ENCODE measurements at places on chromosomes 2 and 18.

- no peak for DNase-seq
These were observed 122.0 kb upstream of the APCDD1 start for GRCh38 chr18:10332452-10332851.

DNA sequence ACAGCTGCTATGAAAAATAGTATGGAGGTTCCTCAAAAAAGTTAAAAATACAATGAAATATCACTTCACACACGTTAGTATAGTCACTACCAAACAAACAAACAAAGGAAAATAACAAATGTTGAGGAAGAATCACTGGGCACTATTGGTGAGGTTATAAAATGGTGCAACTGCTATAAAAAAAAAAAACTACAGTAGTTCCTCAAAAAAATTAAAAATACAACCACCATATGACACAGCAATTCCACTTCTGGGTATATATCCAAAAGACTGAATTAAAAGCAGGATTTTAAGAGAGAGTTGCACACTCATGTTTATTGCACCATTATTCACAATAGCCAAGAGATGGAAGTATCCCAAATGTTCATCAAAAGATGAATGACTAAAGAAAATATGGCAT, 80.9 kb upstream of the POU3F3 start:
- DNase-seq = no peak

- DNase-seq = no peak
These were observed 260.5 kb downstream of the C1D start for GRCh38 chr2:67802291-67802690.

GRCh38 chr2:147844697-147845410, at the start of gene ACVR2A:
TSS of gene ACVR2A (plus strand) at chr2:147845029. CDS start at chr2:147845153, 124 bp downstream.
- DNase-seq = no peak

DNA sequence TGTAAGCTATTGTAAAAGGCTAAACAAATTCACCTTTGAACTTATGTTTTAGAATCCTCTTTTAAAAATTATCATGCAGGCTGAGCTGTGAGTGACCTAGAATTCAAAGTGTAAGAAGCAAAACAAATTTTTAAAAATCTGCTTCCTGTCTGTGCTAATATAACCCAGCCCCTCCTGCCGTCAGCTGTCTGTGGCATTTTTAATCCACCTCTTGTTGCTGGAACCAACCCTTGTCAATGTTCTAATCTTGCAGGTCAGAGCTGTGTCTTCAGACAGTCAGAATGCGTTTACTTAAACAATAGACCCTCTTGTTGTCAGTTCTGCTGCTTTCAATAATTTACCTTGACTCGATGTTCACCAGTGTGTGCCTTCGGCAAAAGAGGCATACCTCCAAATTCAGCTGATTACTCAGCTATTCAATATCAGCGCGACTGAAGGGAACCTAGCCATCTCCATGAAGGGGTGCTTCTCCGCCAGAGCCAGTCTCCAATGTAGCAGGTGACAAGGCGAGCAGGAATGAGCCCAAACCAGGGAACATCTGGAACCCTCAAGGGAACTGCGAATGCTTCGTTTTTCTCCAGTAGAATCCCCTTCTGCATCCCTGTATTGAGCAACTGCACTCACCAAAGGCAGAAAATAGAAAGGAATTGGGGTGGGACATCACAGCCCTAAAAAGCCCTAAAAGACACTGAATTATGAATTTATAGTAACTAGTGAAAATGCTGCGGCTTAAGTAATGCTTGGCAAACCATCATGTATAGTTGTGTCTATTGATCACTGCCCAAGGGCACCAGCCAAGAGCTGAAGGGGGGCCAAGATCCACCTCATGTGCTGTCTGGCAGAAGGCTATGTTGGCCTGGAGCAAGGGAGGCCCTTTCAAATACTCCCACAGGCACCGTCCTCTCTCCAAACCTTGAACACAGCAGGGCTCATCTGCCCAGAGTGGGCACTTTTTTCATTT, 62.5 kb downstream of the LYPD6B start:
- no peak for DNase-seq

DNA sequence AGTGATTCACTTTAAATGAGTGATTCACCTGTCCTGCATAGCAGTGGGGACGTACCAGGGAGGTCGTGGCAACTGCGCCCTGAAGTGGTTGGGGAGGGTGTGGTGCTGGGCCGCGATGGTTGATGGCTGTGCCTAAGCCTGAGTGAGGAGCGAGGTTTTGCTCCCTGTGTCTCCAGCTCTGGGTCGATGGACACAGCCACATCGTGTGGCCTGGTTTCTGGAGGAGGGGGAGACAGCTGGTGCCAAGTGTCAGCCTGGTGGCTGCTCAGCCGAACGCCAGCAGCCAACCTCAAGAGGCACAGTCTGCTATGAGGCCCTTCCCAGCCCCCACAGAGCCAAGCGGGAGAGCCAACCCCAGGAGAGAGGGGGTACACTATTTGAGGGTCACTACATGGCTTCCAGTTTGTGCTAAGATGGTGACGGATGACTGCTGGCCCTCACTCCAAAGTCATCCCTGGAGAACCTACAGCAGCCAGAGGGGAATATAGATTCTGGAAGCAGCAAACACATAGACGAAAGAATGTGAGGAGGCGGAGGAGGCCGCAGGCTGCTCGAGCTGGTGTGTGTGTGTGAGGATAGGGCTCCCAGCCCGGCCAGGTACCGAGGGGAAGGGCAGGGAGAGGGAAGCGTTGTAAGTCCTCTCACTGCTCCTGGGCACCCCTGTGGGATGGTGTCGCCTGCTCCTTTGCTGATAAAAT, 58.6 kb upstream of the OTOF start:
- no peak for DNase-seq

GRCh38 chr2:231680992-231681852, 27.1 kb upstream of the PTMA start:
- DNase-seq = no peak

- no peak for DNase-seq
These were observed 68.4 kb upstream of the BCL11A start for GRCh38 chr2:60621688-60622429.

- DNase-seq = no peak
These were observed 309.0 kb upstream of the CDH2 start for GRCh38 chr18:28485918-28486317.

DNA sequence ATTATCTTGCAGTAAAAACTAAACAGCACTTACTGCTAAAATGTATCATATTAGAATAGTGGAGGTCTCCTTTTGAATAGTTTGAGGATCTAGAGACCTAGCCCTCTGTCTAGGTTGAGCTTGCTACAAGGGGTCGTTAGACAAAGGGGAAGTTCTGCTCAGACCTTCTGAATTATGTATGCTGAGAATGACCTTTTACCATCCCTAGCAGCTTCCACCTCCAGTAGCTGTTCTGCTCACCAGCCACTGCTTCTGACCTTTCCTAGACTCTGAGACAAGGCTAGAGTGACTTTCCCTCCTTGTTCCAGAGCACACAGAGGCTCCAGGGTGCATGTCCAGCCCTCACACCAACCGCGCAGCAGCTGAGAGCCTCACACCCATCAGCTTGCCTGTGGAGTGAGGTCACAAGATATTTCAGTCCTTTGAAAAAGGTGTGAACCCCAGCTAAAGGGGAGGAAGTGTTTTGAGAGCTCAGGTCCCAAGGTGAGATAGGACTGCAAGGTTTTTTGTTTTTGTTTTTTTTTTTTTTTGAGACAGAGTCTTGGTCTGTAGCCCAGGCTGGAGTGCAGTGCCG, 289.3 kb upstream of the TNP1 start:
- no peak for DNase-seq

GRCh38 chr18:37419315-37419714, 146.3 kb downstream of the CELF4 start:
- DNase-seq = no peak

DNA sequence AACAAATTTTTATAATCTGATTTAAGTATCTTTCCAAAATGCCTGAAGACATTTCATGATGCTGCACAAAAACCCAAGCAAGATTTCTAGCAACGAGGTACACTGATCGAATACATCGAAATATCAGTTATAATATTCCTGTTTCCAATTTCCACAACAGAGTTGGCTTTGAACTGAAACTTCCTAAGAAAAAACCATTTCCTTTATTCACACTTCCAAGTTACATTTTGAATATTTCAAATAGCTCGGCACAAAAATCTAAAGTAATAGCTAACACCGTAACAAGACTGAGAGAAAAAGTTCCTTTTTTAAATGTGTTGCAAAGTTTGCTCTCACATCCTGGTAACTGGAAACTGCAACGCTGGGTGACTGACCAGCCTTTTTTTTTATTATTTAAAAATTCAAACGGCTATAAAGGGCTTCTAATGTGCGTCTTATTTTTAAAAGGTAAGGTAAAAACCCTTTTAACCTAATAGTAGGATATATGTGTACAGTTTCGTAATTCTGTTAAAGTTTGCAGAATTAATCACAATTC, 1.7 kb downstream of the HNRNPLL start:
- no peak for DNase-seq

DNA sequence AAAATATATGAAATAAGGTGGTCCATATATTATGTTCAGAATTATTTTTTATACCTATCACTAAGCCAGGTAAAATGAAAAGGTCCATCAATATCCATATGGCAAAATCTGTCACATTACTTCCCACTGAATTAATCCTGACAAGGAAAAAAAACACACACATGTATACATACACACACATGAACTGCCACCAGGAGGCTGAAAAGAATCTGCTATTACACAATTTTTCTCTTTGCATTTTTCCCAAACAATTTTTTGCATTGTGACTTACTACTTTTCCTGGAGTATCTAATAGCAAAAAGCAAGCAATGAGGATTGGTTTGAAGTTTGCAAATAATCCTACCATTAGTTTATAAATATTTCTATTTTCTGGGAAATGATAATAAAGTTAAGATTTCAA, 128.2 kb upstream of the CD226 start:
- DNase-seq = no peak

GRCh38 chr2:147449323-147449991, 395.4 kb upstream of the ACVR2A start:
- no peak for DNase-seq

- no peak for DNase-seq
These were observed 5.7 kb downstream of the ABCB6 start for GRCh38 chr2:219213026-219213415.

DNA sequence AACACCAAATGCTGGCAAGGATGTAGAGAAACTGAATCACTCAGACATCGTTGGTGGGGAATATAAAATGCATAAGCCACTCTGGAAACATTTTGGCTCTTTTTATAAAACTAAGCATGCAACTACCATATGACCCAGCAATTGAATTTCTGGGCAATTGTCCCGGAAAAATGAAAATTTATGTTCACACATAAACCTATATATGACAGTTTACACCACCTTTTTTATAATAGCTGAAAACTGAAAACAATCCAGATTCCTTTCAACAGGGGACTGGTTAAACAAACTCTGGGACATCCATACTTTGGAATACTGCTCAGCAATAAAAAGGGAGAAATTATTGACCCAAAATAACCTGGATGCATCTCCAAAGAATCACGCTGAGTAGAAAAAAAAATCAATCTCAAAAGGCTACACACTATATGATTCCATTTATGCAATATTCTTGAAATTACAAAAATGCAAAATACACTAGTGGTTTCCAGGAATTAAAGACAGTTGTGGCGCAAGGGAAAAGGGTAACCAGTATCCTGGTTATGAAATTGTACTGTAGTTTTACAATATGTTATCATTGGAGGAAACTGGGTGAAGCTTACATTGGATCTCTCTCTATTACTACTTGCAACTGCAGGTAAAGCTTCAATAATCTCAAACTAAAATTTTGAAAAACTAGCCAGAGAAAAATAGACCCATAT, 130.2 kb upstream of the PID1 start:
- no peak for DNase-seq

GRCh38 chr2:63822478-63822877, 19.2 kb upstream of the UGP2 start:
- no peak for DNase-seq

- no peak for DNase-seq
These were observed 29.6 kb downstream of the STEAP3 start for GRCh38 chr2:119253114-119253702.

DNA sequence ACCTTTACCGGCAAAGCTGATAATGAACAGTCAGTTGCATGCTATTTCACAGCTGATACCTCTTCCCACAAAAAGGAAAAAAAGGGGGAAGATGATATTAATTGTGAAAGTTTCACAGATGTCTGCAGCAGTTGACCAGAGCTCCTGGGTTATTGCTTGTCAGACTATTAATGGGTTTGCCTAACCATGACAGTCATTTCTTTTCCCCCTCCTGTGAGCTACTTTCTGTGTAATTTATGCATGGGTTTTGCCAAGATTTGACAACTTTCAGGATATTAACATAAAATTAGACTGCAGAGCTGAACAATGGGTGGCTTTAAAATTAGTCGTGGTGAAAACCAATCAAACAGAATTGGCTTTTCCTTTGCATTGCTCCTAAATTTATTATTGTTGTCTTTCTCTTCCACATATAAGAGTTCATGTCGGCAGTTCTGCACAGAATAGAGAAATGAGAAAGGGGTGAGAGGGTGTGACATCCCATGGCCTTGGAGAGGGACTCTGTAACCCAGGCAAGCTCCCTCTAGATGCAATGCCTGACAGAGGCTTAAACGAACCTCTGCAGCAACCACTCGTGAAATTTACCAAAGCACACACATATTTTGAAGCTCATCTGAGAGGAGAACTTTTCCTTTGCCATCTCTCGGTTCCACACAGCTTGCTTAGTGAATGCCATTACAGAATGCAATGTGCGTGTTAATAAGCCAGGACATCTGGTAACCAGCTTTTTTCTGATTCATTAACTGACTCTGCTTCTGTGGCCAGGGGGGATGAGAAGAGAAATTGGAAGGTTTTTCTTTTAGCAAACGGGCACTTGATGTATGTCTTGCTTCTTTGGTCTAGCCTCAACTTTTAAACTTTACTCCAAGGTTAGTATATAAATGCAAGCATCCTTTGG, 82.2 kb upstream of the ITGA4 start:
- peak; percentile 3 for DNase-seq

- DNase-seq = no peak
These were observed 793.5 kb upstream of the CHAC2 start for GRCh38 chr2:52974127-52974526.
